Esophagus muscularis mucosa (tissue), 4 donors: ENCODE measurements at places on chromosomes 7 and 10. TPM values are rescaled to one million over a fixed set of nuclear protein-coding genes. Genes with fewer than 3 reads are reported as not detected.

NPFFR1 gene
- not detected for total RNA-seq

AGR3 gene
- total RNA-seq = not detected

HOXA6 gene
- not detected for total RNA-seq

NOLC1 gene
- total RNA-seq = 83.8 TPM

SNX10 gene
- total RNA-seq = 1.9 TPM

SPDYE2B gene
- total RNA-seq = not detected

OR6V1 gene
- total RNA-seq = not detected

VENTX gene
- 2.3 TPM for total RNA-seq

RAB19 gene
- not detected for total RNA-seq

ADAM22 gene
- 2.1 TPM for total RNA-seq

FAM180A gene
- 0.83 TPM for total RNA-seq
